GOT3 (cell line): ENCODE measurements at places on chromosomes 5 and 9.

DNA sequence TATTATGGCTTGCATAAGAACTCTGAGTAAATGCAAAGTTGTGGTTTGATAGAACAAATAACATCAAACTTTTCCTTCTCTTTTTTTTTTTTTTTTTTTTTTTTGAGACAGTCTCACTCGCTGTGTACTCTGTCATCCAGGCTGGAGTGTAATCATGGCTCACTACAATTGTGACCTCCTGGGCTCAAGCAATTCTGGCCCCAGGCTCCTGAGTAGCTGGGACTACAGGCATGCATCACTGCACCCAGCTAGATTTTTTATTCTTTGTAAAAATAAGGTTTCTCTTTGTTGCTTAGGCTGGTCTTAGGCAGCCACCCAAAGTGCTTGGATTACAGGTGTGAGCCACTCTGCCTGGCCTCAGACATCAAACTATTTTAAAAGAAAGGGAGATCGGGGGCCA is 19.0 kb upstream of the PTGER4 start:
- DNase-seq: no peak

- DNase-seq: no peak
These were observed 9.9 kb upstream of the IFNA8 start for GRCh38 chr9:21398955-21399489.

DNA sequence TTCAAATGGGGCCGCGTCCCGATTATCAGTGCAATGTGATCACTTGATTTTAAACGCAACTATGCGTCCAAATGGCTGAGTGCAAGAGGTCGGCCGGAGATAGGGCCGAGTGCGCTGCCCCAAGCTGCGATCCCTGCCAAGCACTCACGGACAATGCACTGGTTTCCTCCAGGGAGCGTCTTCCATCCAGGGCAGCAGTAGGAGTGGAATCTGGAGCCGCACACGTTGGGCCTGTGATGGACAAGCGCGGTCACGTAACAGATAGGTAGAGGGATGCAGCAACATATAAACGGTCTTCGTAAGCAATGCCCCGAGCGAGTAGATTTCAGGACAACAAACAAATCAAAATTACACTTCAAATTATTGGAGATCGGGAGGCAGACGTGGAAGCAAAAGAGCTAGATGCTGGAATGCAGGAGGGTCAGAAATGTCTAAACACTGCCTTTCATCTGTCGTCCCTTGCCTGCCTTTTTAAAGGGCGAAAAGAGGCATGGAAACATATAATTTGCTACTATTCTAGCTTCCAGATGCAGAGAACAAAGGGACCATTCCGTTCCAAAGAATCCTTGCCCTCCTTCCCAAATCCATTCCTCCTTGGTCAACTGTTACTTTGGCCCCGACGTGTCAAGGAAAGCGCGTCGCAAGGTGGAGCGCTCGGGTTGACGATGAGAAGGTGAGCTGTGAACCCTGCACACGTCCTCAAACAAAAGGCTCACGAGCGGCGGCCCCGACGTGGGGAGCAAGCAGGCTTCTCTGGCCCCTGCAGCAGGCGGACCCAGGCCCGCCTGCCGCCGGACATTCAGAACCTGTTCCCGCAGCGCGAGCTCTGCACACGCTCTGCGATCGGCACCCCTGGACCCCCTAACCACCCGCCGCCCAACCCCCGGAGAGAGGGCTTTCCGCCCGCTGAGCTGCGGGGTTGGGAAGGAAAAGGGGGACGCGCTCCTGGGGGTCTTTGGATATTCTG is 1.5 kb downstream of the FBN2 start:
- DNase-seq: no peak

GRCh38 chr5:129748913-129749880 is 1.3 kb downstream of the MINAR2 start:
- DNase-seq: no peak

GRCh38 chr9:107489687-107490605 is at the start of gene KLF4:
TSS of gene KLF4 (minus strand) at chr9:107489769. CDS start at chr9:107489172, 597 bp downstream.
- peak; percentile 38 for DNase-seq

DNA sequence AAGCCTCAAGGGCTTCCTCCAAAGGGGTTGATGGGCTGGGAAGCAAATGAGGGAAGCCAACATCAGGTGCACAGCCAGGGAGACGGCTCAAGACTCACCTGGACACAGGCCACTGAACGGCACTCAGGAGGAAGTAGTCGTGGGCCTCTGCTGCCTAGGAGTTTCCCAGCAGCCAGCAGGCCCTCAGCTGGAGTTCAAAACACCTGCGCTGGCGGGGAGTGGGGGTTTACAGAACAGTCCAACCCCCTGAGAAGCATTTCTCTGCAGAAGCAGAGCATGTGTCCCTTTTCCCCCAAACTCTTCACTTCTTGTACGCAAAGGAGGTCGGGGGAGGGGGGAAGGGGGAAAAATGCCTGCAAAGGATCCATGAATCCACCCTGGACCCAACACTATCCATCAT is 2.3 kb downstream of the WHRN start:
- no peak for DNase-seq

DNA sequence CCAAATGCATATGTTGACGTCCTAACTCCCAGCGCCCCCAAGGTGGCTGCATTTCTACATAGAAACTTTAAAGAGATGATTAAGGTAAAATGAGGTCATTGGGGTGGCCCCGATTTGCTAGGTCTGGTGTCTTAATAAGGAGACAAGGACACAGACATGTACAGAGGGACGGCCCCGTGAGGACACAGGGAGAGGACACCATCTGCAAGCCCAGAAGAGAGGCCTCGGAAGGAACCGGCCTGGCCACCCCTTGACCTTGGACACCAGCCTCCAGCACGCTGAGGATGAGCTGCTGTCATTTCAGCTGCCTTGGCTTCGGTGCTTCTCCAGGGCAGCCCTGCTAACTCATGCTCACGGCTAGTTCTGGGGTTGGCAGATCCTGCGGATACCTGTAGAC is 73.2 kb downstream of the MRPL36 start:
- DNase-seq: no peak

- no peak for DNase-seq
These were observed 45.2 kb downstream of the FGD3 start for GRCh38 chr9:92992549-92992948.

- DNase-seq: no peak
These were observed 139.9 kb downstream of the ADAMTS6 start for GRCh38 chr5:65341835-65342234.

DNA sequence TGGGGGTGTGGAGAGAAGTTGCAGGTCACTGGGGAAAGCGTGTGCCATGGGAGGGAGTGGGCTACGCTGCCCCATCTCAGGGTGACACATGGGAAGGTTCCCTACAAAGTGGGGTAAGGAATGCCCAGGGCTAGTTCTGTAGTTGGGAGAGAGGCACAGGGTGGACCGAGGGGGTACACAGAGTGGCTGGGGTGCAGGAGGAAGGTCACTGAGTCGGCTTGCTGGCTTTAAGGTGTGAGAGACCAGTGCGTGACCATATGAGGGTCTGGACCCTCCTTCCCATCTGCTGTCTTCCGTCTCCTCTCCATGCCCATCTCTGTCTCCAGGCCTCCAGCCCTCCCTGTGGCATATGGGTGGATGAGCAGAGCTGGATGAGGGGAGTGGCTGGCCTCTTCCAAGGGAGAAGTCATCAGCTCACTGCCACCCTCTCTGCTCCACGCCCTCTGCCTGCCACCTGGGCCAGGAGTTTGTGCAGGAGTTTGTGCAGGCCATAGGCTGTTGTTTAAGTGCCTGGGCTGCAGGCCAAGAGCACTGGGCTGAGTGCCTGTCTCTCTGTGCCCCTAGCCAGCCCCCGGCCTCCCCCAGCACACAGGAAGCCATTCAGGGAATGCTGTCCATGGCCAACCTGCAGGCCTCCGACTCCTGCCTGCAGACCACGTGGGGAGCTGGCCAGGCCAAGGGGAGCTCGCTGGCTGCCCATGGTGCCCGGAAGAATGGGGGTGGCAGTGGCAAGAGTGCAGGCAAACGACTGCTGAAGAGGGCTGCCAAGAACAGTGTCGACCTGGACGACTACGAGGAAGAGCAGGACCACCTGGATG is 96.8 kb downstream of the PHF2 start:
- DNase-seq: no peak

DNA sequence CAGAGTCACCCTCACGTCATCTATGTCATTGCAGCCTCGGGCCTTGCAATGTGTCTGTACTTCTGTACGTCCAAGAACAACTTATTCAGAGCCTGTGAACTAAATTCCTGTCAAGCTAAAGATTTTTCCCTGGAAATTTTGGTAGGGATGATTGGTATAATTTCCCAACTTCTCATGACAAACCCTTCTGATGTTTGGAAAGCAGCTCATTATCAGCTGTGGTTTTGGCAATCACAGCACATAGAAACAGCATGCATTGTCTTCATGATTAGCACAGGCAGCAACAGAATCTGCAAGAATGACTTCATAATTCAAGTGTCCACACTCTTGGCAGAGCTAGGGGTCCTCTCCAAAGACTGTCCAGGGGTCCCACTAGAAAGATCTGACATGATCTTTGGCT is 49.5 kb downstream of the APBA1 start:
- no peak for DNase-seq

GRCh38 chr5:143543358-143544255 is 140.1 kb upstream of the NR3C1 start:
- no peak for DNase-seq

DNA sequence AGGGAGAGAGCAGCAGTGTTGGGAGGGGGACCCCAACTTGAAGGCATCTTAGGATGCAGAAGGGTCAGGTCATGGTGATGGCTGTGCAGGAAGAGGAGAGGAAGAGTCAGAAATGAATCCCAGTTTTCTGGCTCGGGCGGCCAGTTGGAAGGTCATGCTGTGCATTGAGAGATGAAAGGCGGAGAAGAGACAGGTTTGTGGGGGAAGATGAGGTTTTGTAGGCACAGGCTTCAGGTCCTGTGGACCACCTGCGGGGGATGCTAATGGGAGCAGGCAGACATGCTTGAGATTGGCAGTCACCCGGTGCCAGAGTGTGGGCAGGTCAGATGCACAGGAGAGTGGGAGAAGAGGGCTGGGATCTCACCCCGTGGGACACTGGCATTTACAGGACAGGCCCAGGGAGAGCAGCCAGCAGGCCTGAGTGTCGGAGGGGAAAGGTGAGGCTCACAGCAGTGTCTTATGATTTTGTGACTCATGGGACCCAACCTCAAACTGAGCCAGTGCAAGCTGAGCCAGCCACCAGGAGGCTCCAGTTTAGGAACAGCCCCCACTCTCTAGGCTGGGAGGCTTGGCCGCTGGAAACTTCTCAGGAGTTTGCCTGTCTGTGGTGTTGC is 17.5 kb downstream of the STXBP1 start:
- no peak for DNase-seq

DNA sequence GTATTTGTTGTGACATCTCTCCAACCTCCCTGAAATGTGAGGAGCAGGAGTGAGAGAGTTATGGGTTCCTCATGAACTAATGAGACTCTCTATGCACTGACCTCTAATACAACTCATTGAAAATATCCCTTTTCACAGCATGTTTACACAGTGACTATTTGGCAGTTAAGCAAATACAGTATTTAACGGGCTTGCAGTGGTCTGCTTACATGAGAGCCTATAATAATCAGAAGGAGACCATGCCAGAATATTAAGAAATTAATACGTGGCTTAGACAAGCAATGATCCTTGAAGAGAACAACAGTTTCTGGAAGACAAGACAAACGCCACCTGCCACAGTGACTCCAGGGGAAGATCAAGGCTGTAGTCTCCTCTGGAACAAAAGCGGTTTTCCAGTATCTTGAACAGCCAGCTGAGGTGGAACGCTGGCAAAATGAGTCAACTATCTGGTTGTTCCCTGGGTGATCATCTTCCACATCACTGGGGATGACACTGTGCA is 424.5 kb downstream of the DMAC1 start:
- no peak for DNase-seq

- DNase-seq: peak; percentile 14
These were observed 178.8 kb downstream of the SPOCK1 start for GRCh38 chr5:137320056-137321045.

GRCh38 chr9:129761293-129761900 is 8.6 kb upstream of the PTGES start:
- DNase-seq: no peak

DNA sequence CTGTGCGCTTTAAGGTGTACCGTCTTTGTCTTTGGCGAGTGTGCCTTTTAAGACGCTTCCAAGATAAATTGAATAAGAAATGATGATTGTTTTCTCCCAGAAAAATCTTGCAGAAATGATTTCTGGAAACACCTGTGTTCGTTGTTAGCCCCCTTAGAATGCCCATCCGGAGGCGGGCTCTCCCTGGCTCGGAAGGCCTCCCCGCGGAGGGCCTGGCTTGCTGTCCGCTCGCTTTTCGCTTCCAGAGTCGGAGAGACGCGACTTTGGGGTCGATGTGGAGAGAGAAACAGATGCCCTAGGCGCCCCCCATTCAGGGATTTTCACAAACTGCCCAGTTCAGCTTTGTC is 23.9 kb downstream of the LECT2 start:
- no peak for DNase-seq

- no peak for DNase-seq
These were observed 5.8 kb downstream of the BSPRY start for GRCh38 chr9:113355040-113355596.

DNA sequence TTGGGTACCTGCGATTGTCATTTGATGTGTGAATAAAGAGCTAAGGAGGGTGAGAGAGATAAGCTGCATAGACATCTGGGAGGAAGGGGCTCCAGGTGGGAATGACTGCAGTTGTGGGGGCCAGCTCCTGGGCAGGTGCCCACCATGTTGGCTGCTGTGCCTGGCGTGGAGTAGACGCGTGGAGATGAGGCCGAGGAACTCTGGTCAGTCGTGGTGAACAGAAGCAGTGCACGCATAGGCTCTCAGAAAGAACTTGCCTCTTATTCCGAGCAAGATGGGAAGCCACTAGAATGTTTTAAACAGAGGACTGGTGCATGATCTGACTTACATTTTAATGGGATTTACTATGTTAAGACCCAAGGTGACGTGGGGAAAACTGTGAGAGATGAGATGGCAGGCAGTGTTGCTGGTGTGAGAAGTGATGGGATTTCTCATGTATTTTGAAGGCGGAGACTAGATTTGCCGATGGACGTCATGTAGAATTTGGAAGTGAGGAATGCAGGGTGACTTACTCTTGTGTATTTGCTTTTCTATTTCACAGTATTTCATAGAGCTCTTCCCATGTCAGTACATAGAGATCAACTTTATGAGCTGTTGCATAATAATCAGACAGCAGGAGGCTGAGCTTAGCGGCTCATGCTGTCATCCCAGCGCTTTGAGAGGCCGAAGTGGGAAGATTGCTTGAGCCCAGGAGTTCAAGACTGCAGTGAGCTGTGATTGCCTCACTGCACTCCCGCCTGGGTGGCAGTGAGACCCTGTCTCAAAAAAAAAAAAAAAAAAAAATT is 71.1 kb downstream of the EHMT1 start:
- DNase-seq: no peak

- DNase-seq: no peak
These were observed 152.1 kb upstream of the TUSC1 start for GRCh38 chr9:25830381-25830780.

DNA sequence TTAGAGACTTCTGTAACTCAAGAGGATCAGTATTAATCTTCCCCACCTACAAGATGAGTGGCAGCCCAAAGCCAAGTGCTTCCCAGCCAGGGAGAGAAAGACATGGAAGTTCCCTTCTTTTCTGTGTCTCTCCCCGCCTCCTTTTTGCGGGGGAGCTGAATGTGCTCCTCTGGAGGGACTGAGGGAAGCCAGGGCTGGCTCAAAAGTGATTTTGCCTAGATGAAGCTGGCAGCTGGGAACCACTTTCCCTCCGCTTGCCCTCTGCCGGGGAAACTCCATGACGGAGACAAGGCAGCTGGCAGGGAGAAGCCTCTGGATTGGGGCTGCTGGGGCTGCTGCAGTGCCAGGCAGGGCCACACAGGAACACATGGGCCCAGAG is 24.4 kb downstream of the EGR1 start:
- DNase-seq: no peak
